ENCODE measurements at places on chromosomes 1 and 21.
A peak's percentile ranks its signal among the peaks of the same experiment; 100 is the strongest.

DNA sequence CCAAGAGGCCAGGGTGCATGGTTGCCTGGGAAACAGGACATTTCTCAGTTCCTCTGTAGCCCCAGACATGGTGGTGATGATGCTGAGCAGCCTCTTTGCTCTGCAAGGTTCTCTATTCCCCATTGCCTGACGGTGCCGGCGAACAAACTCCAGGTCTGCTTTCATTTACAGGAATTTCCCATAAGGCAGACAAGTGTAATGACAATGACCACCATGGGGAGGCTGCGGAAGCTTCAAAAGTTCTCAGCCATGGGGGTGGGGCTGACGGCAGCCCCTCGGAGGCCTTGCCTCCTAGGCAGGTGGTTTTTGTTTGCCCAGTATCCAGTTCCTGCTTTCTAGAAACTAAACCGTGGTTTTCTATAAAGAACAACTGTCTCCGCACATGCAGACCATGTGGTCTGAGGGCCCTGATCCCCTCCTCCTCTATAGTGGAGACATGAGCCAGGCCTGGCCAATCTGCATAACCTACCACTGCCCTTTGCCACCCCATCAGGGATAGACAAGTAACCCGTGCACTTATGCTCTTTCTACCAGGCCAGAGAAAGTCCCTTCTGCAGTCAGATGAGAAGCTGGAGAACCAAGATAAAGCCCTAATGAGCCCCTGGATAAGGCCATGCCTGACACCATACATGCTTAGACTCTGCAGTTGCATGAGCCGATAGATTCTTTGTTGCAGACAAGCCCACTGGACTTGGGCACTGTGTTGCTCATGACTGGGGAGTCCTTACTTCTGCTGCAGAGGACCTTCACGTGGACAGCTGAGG lies 54.1 kb downstream of the LDLRAD2 start:
- peak; percentile 75 for DNase-seq

DNA sequence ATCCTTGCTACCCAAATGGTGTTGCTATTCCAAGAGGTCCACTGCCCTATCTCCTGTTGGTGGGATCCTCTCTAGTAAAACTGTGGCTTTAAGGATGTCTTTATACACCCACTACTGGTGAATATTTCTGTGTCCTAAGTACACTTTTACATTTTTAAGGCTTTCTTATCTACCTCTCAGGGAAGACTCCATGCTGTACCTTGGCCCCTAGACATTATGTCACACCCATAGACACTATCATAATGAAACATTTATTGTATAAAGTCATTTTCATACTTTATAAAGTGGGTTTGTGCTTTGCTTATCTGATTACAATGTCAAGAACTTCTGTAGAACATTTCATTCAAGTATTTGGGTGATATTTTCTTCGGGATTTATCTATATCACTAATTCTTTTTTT lies 270.3 kb upstream of the SNX7 start:
- DNase-seq = no peak

DNA sequence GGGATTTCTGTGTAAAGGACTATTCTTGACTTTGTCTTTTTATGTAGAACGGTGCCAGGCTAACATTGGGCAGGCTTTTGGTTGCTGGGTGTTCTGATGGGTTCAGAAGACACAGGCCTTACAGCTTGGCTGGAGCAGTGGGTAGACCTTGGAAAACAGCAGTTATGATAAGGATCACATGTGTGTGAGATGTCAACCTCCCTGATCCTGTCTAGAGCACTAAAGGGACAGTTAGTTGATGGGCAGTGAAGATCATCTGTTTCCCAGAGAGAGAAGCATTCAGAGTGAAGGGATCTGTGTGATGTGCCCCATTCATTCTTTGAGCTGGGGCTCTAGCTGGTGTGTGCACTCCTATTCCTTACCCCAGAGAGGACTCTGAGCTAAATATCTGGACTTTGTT lies 88.0 kb downstream of the NOS1AP start:
- no peak for DNase-seq

DNA sequence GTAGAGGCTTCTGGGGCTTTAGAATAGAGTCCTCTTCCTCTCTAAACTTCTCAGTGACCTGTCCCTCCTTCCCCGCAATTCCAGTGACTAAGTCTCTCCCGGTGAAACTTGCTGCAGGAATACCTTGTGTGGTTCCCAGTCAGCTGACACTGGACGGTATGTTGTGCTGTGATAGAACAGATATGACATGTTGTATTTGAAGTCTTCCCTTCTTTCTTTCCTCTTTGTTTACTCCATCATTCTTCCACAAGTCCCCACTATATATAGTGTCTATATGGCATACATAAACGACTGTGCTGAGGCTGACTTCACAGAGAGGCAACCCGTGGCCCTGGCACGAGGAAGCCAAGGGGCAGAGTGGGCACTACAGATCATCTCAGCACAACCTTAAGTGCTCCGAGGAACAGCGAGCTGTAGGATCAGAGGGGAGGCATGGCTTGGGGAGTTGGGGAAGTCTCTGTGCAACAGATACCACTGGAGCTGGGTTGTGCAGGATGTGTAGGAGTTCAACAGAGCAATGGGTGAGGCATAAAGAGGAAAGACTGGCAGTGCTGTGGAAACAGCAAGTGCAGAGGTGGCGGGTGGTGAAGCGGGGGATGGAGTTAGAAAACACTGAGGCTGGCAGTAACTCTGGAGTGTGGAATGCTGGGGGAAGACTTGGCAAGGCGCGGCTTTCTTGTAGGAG lies 237.8 kb downstream of the TRABD2B start:
- no peak for DNase-seq

- peak; percentile 39 for DNase-seq
These were observed 14.4 kb upstream of the CAMTA1 start for GRCh38 chr1:6770751-6771440.

GRCh38 chr1:98975113-98975512 lies 29.5 kb downstream of the PLPPR5 start:
- DNase-seq = no peak

DNA sequence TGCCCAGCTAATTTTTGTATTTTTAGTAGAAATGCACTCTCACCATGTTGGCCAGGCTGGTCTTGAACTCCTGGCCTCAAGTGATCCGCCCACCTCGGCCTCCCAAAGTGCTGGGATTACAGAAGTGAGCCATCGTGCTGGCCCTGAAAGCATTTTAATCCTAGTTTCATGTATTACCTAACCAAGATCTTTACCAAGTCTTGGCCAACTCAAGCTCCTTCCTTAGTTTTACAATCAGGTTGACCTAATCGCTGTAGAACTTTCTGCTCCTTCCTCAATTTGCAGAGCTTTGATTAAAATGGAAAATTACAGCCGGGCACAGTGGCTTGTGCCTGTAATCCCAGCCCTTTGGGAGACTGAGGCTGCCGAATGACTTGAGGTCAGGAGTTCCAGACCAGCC lies 3.2 kb upstream of the TMEM63A start:
- no peak for DNase-seq
